ENCODE measurements at places on chromosomes 2 and 18.

DNA sequence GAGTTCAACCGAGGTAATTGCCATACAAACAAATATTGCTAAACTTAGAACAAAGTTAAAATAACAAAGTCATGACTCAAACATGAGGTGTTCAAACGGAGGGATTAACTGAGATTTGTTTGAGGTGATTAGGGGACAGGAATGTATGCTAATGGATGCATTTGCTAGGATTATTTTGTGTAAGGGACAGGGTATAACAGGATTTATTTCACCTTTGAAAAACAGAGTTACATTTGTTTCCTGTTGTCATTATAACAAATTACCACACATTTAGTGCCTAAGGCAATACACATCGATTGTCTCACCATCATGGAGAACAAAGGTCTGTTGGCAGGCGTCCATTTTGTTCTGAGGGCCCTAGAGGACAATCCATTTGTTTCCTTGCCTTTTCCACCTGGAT lies 304.3 kb upstream of the CNTNAP5 start:
- no peak for DNase-seq

DNA sequence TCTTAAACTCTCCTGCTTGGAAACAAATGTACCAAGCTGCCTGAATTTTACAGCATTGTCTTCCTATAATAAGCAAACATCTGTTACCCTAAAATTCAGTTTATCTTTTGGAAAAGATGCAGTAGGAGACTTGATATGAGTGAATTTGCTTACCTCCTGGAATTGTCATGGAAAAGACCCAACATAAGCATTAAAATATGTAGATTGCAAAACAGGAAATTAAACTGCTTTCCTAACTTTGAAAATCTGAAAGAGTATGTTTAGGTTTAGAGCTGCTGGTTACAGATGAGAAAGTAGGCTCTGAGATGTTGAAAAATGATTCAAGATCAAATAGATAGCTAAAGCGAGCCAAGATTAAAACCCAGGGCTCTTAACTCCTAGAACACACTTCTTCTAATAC lies 316.5 kb downstream of the SOX11 start:
- no peak for DNase-seq

- DNase-seq: no peak
These were observed 168.6 kb downstream of the HDAC4 start for GRCh38 chr2:239232195-239232578.

DNA sequence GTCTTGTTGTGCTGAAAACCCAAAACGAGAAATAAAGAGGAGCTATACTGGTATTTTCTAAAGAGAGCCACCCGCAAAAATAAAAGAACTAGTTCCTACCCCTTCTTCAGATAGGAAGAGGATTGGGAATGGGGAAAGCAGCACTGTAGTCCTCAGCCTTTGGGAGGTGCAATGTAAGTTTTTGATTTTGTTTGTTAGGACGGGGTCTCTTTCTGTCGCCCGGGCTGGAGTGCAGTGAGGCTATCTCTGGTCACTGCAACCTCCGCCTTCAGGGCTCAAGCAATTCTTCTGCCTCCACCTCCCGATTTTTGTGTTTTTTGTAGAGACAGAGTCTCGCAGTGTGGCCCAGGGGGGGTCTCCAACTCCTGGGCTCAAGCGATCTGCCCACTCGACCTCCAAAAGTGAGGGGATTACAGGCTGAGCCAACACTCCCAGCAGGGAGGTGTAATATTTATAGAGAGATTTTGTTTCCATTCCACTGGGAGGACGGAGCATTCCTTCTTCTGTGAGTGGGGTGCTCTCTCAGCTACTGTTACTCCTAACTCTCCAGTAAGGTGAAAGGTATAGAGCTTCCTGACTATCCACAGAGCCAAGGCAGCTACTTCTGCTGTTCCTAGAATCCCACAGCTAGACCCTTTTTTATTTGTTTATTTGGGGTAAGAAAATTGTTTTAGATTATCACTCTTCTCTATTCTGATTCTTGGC lies 13.1 kb upstream of the GULP1 start:
- no peak for DNase-seq

- no peak for DNase-seq
These were observed 239.9 kb downstream of the CYRIA start for GRCh38 chr2:16425462-16426336.

GRCh38 chr2:71688530-71688929 lies 235.2 kb downstream of the DYSF start:
- DNase-seq: no peak

All from GM03348 (cell line).